ENCODE measurements at places on chromosomes 6 and 20.

- peak; percentile 47 for DNase-seq
Observed at GRCh38 chr20:49768204-49769047, 44.2 kb upstream of the SLC9A8 start.

- no peak for DNase-seq
Observed at GRCh38 chr20:58392286-58392685, 3.3 kb downstream of the VAPB start.

DNA sequence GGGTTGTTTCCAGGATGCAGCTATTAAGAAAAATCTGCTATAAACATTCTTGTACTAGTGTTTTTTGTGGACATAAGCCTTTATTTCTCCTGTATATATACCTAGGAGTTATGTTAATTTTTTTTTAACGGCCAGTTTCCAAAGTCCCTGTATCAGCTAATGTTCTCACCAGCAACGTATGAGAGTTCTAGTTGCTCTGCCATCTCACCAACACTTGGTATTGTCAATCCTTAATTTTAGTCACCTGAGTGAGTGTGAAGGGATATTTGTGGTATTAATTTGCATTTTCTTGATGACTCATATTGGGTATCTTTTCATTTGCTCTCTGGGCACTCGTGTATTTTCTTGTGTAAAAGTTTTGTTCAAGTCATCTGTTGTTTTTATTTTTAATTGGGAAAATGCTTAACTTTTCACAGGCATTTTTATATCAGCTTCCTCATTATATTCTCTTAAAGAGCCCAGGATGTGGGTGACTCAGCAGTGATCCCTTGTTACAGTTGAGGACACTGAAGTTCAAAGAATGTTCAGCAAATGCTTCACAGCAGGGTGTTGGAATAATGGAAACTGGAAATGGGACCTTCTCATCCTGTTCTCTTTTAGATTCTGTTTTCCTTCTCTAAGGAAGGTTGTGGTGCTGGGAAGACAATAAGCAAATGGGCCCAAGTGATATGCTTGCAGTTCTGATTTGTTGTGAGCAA, 211.7 kb upstream of the PRND start:
- DNase-seq, result no peak

- DNase-seq, result no peak
Observed at GRCh38 chr20:56245761-56246160, 2.8 kb upstream of the MC3R start.

GRCh38 chr6:139823099-139823807, 448.8 kb upstream of the CITED2 start:
- DNase-seq, result no peak

- DNase-seq, result no peak
Observed at GRCh38 chr6:34063651-34064050, 82.2 kb downstream of the GRM4 start.

GRCh38 chr20:9482180-9482579, 32.2 kb upstream of the LAMP5 start:
- peak; percentile 3 for DNase-seq

GRCh38 chr20:8413691-8414090, 281.6 kb downstream of the PLCB1 start:
- DNase-seq, result no peak

- DNase-seq, result no peak
Observed at GRCh38 chr6:52360601-52361413, 1.1 kb upstream of the PAQR8 start.

DNA sequence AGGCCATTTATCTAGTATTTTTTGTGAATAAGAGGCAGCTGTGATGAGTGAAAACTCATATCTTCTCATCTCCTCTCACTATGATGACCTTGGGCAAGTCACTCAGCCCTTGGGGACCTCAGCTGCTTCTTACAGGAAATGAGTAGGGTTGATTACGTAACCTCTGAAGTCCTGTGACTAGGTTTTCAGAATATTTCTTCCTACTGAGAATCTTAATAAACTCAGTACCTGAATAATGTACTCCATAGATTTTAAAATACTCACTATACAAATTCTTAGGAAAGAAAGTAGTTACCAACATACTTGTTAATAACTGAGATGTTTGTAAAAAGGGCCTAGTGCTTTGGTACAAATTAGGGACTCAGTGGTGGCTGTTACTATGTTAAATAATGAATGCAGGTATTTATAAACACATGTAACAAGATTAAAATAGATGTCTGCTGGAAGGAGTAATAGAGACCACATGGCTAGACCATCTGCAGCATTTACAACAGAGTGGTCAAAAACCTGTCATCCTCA, 60.9 kb downstream of the RPRD1B start:
- peak; percentile 50 for DNase-seq

- DNase-seq, result no peak
Observed at GRCh38 chr6:97109444-97109843, 173.6 kb downstream of the MMS22L start.

DNA sequence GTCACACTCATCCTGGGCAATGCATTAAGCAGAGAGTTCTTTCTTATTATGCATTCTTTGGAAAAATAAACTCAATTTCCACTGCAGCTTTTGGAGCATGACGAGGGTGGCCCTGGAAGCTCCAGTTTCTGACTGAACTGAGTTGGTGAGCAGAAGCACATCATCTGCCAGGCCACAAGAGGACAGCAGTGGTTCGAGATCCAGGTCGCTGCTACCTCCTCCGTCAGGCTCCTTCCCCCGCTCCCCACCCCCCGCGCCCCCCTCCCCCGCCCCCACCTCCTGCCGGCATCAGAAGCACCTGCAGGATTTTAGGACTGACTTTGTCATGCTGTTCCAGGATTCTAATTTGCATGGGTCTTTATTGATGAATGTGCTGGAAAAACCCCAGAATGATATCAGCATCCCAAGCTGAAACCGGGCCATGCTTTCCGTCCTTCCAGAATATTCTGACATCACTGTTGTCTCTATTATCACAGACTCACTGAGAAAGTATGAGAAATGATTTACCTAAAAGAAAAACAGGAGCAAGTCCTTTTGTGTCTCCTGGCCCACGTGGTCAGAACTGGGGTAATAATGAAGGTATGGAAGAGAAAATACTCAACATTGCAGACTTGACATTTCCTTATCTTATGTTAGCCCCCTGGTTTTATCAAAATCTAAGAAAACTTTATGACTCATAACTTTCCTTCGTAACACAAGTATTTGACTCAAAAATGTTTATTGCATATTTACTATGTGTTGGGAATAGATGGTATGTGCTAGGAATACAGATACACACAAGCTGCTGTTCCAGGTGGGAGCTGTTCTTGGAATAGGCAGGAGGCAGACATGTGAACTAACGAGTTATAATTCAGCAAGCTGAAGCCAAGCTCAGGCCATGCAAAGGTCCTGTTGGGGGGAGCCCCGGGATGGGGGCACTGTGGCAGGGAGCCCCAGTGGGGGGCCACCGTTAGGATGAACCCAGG, 220.2 kb upstream of the EXOC2 start:
- DNase-seq, result no peak

DNA sequence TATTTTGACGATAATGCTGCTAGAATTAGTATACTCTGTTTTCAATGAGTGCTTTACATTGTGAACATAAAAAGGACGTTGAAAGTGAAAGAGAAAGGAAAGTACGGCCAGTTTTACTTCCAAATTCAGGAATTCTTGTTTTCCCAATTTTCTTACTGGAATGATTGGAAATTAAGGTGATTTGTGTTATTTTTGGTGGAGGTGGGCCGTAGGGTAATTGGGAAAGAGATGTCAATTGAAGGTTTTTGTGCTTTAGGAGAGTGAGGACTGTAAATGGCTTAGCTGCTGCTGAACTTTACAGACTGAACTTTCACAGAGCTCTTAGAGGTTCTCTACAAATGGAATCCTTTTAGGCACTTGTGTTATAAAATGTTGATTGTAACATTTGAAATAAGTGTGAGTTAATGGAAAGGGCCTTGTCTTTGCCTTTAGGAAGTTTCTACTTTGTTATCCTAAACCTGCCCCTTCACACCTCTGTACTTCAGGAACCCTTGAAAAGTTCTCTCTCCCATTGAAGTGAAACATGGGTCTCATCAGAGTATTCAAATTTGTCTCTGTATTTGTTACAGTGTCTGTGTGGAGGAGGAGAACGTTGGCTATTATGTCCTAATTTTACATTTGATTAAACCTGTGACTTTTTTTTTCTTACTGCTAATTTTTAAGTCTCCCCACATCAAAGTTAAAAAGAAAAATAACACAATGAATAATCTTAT, 256.4 kb downstream of the ARID1B start:
- no peak for DNase-seq

- DNase-seq, result no peak
Observed at GRCh38 chr20:62790075-62790474, 6.2 kb upstream of the MRGBP start.

- no peak for DNase-seq
Observed at GRCh38 chr6:130811932-130812331, 15.3 kb upstream of the SMLR1 start.

DNA sequence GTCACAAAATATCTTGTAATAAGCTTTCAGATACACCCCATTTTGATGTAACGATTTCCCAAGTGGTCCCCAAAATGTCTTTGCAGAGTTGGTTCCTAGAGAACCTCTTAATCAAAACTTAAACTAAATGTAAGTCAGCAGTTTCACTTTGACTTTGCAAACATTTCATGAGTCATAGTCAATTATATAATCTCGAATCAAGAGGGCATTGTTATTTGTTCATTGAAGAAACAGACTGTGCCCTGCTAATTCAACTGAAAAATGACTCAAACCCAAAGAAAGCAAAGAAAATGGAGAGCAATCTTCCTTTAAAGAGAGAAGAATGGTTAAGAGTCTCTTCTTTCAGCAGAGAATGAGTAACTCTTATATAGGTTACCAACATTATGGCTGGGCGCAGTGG, 58.3 kb downstream of the IPCEF1 start:
- DNase-seq, result no peak

DNA sequence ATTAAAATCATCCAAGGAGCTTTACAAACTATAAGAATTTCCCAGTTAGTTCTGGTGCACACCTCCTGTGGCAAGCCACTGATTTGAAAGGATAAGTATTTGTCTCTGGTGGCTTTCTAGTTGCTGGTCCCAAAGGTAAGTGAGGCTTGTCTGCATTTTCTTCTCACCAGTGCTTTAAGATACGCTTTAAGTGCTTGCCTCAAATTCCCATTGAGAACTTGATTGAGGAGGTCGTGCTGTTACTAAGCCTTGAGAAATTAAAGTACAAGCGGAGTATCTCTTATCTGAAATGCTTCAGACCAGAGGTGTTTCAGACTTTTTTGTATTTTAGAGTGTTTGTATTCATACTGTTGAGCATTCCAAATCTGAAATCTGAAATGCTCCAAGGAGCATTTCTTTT, 29.9 kb upstream of the MYO6 start:
- no peak for DNase-seq

- no peak for DNase-seq
Observed at GRCh38 chr20:23832775-23833513, 6.4 kb upstream of the CST2 start.

- no peak for DNase-seq
Observed at GRCh38 chr6:122020588-122021264, 378.7 kb upstream of the HSF2 start.

- DNase-seq, result no peak
Observed at GRCh38 chr6:4611429-4612129, 164.6 kb upstream of the CDYL start.

DNA sequence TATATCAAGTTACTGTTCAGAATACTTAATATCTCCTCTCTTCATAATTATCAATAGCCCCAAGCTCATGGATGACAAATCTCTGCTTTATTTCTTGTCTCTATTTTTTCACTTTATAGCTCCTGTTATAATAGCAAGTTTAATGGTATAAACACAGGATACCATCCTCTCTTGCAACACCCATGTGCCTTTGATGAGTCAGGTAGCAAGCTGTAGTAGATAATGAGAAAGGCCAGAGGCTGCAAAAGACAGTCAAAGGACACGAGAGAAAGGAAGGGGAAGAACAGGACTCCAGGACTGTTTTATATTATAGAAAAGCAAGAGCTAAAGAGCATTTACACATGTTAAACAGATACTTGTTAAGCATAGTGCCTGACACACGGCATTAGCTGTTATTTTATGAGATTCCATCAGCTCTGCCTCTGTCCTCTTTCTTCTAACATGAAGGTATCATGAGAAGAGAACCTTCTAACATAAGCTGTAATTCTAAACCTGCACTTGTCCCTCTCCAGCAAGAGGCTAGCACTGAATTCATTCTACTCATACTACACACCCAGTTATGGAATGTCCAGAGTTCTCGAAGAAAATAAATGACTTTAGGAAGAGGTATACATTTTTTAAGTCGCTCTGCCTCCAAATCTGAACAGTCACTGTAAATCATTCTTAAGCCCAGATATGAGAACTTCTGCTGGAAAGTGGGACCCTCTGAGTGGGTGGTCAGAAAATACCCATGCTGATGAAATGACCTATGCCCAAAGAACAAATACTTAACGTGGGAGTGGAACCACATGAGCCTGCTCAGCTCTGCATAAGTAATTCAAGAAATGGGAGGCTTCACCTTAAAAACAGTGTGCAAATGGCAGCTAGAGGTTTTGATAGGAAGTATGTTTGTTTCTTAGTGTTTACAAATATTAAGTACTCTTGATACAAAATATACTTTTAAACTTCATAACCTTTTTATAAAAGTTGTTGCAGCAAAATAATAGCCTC, 45.0 kb downstream of the NT5E start:
- no peak for DNase-seq

- DNase-seq, result no peak
Observed at GRCh38 chr6:133787859-133788505, 100.9 kb upstream of the TCF21 start.

DNA sequence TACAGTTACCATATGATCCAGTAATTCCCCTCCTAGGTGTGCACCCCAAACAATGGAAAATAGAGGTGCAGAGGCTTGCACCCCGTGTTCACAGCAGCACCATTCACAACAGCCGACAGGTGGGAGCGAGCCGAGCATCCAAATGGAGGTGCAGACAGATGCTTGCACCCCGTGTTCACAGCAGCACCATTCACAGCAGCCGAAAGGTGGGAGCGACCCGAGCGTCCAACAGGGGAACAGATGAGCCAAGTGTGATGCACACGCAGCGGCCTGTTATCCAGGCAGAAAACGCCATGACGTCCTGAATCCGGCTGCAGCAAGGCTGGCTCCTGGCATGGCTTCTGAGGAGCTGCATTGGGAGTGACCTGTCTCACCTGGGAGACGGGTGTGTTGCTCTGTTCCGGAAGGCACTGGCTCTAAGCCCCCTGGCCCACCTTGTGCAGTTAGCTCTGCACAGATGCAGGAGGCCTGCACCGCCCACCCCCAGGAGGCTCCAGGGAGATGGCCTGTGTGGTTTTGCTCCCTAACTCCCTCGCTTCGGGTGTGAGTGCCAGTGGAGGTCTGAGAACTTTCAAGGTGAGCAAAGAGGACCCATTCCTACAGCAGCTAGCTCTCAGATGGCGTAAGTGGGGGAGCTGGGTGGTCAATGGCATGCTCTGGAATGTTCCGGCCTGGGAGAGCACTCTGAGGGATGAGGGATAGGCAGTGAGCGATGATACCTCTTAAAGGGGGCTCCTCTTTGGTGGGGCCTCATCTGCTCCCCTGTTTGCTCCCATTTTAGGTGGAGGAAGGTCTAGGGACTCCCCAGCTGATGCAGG, 47.8 kb upstream of the FRMD1 start:
- DNase-seq, result no peak

- no peak for DNase-seq
Observed at GRCh38 chr20:35499271-35499670, 30.2 kb downstream of the C20orf173 start.

GRCh38 chr6:104462811-104463599, 396.7 kb downstream of the HACE1 start:
- DNase-seq, result no peak

- DNase-seq, result no peak
Observed at GRCh38 chr6:129030215-129030614, 147.3 kb downstream of the LAMA2 start.

GRCh38 chr6:83505356-83505755, 7.0 kb upstream of the PRSS35 start:
- DNase-seq, result no peak
